GM12892 (cell line): ENCODE measurements at places on chromosomes 12 and 14.

DNA sequence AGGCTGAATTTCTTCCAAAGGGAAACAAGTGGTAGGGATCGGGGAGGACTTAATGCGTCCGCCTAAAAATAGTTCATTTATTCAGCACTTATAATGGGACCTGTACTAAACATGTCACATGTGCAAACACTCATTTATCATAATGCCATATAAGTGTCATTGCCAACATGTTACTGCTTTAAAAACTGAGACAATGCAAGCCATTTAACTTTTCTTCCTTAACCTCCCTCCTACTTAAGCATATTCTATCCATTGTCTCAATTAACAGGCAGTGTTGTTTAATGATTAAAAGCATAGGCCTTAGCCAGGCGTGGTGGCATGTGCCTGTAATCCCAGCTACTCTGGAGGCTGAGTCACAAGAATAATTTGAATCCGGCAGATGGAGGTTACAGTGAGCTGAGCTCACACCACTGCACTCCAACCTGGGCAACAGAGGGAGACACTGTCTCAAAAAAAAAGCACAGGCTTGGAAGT lies 13.5 kb upstream of the SCFD1 start:
- no peak for DNase-seq

DNA sequence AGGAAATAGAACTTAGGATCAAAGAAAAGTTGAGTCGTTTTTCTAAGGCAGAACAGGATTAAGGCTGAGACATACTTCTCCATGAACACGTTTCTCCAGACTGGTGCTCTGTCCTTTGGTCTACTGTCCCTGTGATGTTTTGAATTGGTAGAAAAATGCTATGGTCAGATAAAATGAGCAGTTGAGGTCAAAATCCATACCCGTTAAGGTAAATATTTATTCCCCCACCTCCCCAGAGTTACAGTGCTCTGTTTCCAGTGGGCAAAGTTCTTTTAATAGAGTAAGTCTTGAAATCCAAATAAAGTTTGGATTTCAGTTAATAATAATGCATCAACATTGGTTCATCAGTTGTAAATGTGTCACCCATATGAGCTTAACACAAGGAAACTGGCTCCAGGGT lies 74.5 kb downstream of the PTHLH start:
- DNase-seq, result no peak

- no peak for DNase-seq
Observed at GRCh38 chr12:53456654-53457366, 4.9 kb downstream of the PCBP2 start.

DNA sequence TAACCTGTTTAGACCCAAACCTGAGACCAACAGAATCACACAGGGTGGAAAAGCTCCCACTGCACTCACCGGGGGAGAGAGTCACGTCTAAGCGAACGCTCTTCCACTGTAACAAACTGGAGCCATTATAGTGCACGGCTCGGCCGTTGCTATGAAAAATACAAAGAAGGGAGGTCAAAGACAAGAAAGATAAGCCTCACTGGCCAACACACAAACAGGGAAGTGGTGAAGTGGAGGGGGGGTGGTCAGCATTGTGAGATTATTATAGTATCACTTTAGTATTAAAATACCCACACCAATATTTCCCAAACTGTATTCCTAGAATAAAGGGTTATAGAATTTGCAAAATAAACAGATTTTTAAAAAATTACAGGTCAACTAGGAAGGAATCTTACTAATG lies 90.9 kb downstream of the TRAFD1 start:
- no peak for DNase-seq

GRCh38 chr14:51868405-51868804 lies 8.0 kb downstream of the GNG2 start:
- no peak for DNase-seq

DNA sequence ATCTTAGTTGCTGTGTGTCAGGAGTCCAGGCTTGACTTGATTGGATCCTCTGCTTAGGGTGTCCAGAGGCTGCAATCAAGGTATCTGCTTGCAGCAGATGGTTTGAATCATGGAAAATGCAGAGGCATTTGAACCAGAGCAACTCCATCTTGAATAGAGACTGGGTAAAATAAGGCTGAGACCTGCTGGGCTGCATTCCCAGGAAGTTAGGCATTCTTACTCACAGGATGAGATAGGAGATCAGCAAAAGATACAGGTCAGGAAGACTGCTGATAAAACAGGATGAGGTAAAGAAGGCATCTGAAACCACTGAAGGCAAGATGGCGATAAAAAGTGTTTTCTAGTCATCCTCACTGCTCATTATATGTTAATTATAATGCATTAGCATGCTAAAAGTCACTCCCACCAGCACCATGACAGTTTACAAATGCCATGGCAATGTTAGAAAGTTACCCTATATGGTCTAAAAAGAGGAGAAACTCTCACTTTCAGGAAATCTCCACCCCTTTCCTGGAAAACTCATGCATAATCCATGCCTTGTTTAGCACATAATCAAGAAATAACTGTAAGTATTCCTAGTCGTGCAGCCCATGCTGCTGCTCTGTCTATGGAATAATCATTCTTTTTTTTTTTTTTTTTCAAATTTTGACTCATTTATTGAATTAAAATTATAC lies 218.3 kb upstream of the CPNE8 start:
- DNase-seq, result no peak

DNA sequence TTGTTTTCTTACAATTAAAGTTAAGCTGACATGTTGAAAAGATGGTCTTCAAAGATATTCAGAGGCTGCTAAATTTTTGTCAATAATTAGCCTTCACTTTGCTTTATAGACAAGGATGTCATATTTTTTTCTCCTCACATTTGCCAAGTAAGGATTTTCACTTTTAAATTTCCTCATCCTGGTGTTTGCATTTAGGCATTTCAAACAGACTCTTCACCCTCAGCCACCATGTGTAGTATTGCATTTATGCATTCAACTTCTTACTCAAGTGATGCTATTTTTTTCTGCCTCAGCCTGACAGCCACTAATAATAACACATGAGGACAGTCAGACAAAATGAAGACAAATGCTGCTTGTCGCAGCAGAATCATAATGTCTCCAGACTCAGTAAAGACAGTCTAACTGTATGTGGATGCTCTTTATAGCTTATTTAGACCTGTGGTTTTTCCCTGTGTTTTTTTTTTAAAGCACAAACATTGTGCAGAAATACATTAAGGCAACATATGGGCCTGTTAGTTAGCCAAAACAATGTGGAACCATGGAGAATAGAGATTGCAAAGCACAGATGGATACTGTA lies 481.5 kb downstream of the NPAS3 start:
- DNase-seq, result no peak

GRCh38 chr14:20093442-20093841 lies 17.1 kb upstream of the OR4K17 start:
- no peak for DNase-seq

DNA sequence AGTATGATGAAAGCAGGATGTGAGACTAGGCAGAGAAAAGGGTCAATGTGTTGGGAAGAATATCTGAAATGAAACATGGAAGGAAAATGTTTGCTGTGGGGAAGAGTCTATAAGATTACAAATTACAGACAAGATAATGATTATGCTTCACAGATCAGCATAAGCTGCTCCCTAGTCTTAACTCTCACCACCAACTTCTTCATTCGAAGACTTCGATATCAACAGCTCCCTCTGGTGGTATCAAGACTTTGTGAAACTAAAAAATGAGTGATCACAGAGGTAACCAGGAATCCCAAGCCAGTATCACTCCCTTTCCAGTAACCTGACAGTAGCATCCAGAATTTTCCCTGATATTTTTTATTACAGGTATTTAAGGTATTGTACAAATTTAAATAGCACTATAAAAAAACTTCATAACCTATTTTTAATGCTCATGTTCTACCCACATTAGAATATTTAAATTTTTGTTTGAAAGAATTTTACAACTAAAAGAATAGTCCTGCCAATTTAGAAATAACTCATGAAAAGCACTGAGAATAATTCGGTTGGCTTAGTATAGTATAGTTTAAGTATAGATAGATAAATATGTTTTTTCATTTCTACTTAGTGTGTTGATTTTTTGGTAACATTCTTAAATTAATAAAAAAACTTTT lies 84.4 kb downstream of the C2CD5 start:
- no peak for DNase-seq

GRCh38 chr14:57066463-57066862 lies 202.2 kb downstream of the EXOC5 start:
- no peak for DNase-seq

- DNase-seq, result peak; percentile 63
Observed at GRCh38 chr14:95361373-95362137, 41.8 kb upstream of the CLMN start.

DNA sequence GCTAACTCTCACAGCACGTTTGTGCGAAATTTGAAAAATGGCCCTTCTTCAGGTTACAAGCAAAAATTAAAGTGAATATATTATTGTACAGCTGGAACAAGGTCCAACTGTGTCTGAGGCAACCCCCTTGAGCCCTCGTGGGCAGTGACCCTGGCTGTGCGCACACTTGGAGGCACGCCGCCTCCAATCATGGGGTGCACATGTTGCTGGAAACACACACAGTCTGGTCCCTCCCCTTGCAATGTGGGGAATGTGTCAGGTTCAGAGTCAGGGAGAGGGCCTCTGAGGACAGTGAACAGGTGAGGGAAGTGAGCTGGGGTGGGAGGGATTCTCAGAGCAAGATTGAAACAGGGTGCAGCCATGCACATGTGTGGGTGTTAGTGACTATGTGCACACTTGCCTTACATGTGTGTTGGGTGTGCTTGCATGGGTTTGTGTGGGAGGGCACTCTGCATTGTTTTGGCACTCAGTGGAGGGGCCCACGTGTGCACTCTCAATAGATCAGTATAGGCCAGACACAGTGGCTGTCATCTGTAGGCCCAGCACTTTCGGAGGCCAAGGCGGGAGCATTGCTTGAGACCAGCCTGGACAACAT lies 9.6 kb downstream of the TSPAN9 start:
- DNase-seq, result no peak

DNA sequence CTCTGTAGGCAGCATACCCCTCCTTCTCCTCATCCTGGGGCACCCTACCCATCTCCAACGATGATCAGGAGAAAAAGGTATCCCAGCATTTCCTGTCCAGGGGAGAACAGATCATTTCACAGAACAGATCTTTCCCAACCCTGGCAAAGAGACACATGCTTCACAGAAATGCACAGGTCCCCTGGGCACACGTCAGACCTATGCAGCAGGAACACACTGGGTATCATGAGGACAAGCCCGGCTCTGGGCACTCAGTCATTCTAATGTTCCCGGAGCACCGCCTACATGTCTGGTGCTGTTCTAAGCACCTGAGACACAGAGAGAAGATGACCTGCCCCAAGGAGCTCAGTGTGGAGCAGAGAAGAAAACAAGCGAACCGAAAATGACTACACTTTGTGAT lies 56.2 kb downstream of the ACTN1 start:
- DNase-seq, result no peak

DNA sequence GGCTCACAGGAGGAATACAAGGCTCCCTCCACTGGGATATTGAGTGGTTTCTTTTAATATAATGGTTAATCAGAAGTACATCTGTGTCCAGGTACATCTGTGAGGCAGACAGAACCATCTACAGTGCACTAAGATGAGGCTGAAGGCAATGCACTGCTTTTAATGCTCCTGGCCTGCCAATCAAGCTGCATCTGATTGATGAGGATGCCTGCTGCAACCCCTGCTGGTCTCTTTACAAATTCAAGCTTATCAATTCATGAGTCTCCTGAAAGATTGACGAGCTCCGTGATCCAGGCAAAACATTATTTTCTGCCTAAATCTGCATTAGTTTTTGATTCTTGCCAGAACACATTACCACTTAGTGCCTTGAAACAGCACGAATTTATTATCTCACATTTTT lies 1139.1 kb downstream of the AACS start:
- no peak for DNase-seq

GRCh38 chr12:18591473-18591872 lies 146.3 kb downstream of the PLCZ1 start:
- DNase-seq, result no peak

- DNase-seq, result no peak
Observed at GRCh38 chr12:116597886-116598285, 38.7 kb downstream of the MAP1LC3B2 start.

DNA sequence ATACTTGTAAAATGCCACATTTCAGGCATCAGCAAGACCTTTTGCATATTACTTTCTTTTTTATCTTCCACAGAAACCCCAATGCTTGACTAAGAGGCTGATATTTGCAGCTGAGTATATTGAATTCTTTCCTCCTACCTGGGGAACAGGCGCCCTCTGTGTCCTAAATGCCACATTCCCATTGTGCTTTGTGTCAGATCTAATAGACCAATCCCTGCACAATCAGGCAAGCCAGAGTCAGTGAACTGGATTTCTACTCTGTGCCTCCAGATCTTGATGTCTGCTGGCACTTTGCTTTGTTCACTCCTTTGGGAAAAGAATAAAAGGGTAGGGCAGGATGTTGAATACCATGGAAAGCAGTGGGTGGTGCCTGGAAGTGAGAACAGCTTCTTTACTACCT lies 22.4 kb upstream of the TAS2R42 start:
- no peak for DNase-seq

DNA sequence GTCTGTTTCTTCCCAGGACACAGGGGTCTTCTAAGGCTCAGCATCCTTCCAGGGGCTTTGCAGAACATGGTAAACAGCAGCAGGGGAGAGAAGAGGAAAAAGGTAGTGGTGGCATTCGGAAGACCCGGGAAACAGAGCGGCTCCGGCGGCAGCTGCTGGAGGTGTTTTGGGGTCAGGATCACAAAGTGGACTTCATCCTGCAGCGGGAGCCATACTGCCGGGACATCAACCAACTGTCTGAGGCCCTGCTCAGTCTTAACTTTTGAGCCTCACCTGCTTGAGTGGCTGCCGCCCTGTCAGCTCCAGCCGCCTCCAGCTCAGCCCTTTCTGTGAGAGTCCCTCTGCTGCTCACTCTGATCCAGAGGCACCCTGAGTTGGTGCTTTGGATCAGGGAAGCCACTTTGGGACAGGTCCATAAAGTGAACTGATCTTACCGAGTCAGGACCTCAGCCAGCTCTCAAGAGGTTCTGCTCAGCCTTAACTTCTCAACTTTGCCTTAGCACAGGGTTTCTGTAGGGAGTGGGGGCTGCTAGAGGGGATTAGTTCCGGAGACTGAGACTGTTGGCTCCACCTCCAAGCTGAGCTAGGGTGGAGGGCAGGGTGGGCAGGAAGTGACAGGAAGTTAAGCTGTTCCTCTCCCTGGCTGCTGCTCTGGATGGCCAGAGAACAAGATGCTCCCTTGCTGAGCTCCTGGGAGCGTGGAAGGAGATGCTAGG lies 5.4 kb downstream of the SDR39U1 start:
- no peak for DNase-seq

DNA sequence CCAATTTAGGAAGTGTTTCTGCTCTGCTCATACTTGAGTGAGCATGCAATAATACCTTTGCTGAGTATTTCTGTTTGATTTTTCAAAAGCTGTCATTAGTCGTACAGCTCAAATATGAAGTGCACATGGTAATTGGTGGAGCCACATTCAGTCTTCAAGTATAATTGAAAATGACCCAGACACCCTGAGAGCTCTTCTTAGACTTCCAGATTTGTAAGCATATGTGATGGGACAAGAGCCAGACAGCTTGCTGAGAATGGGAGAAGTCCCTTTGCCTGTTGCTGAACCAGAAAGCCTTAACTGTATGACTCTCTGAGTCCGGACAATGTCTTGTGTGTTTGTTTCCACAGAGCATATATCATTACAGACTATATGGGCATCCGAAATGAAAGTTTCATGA lies 307.3 kb downstream of the TMEM117 start:
- DNase-seq, result no peak
